ENCODE measurements at places on chromosomes 1 and 21.

GRCh38 chr1:170856455-170856854 is 78.9 kb upstream of the MROH9 start:
- no peaks in the 10 kb centered on the region for H3K27me3 ChIP-seq
- H3K27ac ChIP-seq, result no peak overlapping the region
- DNase-seq, result no peak
- no peaks in the 10 kb centered on the region for H3K36me3 ChIP-seq

DNA sequence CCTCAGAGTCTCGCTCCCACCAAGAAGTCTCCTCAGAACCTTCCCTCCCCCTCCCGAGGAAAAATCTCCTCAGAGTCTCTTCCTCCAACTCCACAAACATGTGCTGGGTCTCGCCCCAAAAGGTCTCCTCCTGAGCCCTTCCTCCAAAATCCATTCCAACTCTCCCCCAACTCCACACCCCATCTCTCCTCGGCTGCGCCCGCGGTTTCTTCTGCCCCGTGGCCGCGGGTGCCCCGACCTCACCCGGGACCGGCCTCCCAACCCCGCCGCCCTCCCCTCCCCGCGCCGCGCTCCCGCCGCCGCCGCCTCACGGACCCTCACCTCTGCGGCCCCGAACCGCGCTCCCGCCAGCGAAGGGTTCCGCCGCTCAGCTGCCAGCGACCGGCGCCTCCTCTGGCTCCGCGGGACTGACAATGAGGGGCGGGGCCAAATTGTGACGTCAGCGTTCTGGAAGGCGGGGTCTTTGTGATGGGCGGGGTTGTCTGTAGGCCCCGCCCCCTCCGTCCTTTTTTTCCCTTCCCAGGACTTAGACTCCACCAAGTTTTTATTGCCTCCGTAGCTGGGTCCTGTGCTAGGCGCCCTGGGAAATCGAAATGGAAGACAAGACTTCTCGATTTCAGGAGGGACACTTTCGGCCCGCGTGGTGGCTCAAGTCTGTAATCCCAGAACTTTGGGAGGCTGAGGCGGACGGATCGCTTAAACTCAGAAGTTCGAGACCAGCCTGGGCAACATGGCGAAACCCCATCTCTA is at the start of gene LUZP1:
Gene LUZP1, minus strand, starts transcription at position 412 of the 750 bp plus-strand sequence.
- H3K27ac ChIP-seq, result peak within 1 kb of the TSS; percentile 58
- H3K4me1 ChIP-seq, result peaks cover 6% of the 10 kb centered on the region
- H3K36me3 ChIP-seq, result no peaks in the 10 kb centered on the region
- H3K27me3 ChIP-seq, result no peaks in the 10 kb centered on the region

DNA sequence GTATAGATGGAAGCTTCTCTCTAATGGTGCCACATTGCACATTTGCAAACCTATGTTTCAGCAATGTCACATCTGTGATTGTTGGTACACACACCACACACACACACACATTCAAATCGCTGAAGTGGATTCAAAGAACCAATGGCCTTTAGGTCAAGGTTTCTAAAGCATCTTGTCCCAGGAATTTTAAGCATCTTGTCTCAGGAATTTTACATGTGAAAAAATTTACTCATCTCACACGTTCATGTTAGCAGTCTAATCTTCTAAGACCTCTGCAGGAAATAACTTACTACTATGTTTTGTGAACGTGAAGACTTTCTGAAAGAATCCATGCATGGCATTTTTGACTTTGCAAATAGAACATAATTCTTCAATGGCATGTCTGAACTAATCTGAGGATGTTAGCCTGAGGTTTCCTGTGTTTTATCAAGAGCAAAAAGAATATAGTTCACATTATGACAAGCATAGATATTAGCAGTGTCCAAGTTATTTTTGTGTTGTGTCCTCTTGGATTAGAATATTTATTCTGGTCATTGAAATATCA is 125.1 kb downstream of the CYYR1 start:
- no peaks in the 10 kb centered on the region for H3K27me3 ChIP-seq
- H3K27ac ChIP-seq, result no peak overlapping the region
- H3K36me3 ChIP-seq, result no peaks in the 10 kb centered on the region

DNA sequence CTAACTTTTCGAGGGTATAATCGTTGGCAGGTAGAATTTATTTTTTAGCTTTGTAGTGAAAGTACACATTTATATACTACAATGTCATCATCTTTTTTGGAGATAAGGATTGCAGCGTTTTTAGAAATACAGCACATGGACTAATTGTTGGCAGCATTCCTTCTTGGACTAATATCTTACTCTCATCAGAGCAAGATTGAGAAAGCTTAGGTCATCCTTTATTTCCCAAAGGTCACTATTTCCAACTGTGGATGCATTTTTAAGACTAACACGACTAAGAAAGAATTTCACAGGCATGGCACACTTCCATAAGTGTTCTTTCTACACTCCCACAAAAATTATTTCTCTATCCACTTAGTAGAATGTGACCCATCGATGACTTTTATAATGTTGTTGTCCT is 732.3 kb downstream of the NCAM2 start:
- no peaks in the 10 kb centered on the region for H3K27me3 ChIP-seq
- DNase-seq, result no peak
- no peak overlapping the region for H3K27ac ChIP-seq

- peak overlapping the region; percentile 92 for H3K27ac ChIP-seq
- H3K27me3 ChIP-seq, result no peaks in the 10 kb centered on the region
- no peak overlapping the region for H3K4me3 ChIP-seq
- H3K36me3 ChIP-seq, result no peaks in the 10 kb centered on the region
- no peak for DNase-seq
- peaks cover 39% of the 10 kb centered on the region for H3K4me1 ChIP-seq
Measured at GRCh38 chr1:17130138-17130635, 10.9 kb upstream of the PADI2 start.

- H3K4me1 ChIP-seq, result no peaks in the 10 kb centered on the region
- no peak overlapping the region for H3K27ac ChIP-seq
- DNase-seq, result no peak
- H3K27me3 ChIP-seq, result no peaks in the 10 kb centered on the region
Measured at GRCh38 chr1:19287436-19288185, 959 bp downstream of the AKR7A3 start.

- DNase-seq, result no peak
- no peaks in the 10 kb centered on the region for H3K4me1 ChIP-seq
- H3K27ac ChIP-seq, result no peak overlapping the region
- H3K27me3 ChIP-seq, result no peaks in the 10 kb centered on the region
- H3K36me3 ChIP-seq, result no peaks in the 10 kb centered on the region
Measured at GRCh38 chr1:2088458-2088857, 38.2 kb downstream of the PRKCZ start.

DNA sequence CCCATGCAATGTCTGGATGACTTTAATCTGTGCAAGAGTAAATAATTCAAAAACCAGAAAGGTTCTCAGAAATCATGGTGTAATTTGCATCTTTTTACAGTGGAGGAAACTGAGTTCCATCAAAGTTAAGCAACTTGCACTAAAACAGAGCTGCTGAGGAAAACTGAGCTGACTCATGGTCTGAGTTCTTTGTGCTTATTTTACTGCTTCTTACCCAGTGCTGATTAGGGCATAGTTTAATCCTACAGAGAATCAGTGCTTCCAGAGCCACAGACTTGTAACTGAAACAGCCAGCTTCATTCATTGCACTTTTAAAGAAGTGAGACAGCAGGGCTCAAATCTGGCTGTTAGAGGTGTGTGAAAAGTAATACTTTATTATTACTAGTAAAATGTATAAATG is 10.9 kb upstream of the RWDD3 start:
- H3K4me3 ChIP-seq, result no peak overlapping the region
- H3K27ac ChIP-seq, result peak overlapping the region; percentile 14
- DNase-seq, result no peak
- H3K36me3 ChIP-seq, result no peaks in the 10 kb centered on the region
- no peaks in the 10 kb centered on the region for H3K27me3 ChIP-seq

- H3K27me3 ChIP-seq, result no peaks in the 10 kb centered on the region
- DNase-seq, result no peak
- no peak overlapping the region for H3K27ac ChIP-seq
- H3K4me3 ChIP-seq, result no peak overlapping the region
- H3K36me3 ChIP-seq, result peaks cover 58% of the 10 kb centered on the region
Measured at GRCh38 chr1:109237512-109237911, 11.8 kb upstream of the CELSR2 start.

- H3K27me3 ChIP-seq, result no peaks in the 10 kb centered on the region
- H3K4me1 ChIP-seq, result no peaks in the 10 kb centered on the region
- no peak overlapping the region for H3K27ac ChIP-seq
- no peak for DNase-seq
- no peak overlapping the region for H3K4me3 ChIP-seq
- H3K36me3 ChIP-seq, result no peaks in the 10 kb centered on the region
Measured at GRCh38 chr1:96039910-96040309, 681.7 kb upstream of the PTBP2 start.

GRCh38 chr1:51642739-51643142 is 25.8 kb downstream of the OSBPL9 start:
- no peaks in the 10 kb centered on the region for H3K27me3 ChIP-seq
- H3K27ac ChIP-seq, result peak overlapping the region; percentile 35

DNA sequence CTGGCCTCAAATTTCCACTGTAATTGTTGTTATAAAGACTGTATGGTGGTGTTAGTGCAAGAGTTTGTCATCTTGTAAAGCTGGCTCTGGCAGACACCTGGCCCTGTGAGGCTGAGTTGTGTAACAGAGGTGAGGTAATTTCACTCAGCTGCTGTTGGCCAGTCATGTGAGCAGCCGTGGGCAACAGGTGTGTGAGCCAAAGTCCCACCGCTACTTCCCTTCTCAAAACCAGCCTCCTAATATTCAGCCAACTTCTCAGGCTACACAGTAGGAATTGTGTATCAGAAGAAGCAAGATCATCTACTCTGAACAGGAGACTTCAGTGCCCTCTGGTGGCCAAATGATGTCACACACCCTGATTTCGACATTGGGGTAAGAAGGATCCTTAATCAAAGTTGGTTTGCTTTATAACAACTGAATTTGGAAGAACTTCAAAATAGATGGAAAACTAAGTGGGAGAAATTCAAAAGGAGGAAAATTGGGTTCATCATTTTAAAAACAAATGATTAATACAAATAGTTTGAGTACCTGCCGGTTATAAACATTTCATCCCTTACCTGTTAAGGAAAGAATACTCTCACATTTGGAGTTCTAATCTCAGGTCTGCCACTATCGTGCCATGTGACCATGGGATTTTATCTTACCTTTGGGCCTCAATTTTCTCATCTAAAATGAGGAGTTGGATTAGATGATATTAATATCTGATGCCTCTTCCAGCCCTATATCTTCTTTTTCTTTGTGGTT is 2.6 kb upstream of the CREG1 start:
- no peak overlapping the region for H3K4me3 ChIP-seq
- H3K27me3 ChIP-seq, result no peaks in the 10 kb centered on the region

DNA sequence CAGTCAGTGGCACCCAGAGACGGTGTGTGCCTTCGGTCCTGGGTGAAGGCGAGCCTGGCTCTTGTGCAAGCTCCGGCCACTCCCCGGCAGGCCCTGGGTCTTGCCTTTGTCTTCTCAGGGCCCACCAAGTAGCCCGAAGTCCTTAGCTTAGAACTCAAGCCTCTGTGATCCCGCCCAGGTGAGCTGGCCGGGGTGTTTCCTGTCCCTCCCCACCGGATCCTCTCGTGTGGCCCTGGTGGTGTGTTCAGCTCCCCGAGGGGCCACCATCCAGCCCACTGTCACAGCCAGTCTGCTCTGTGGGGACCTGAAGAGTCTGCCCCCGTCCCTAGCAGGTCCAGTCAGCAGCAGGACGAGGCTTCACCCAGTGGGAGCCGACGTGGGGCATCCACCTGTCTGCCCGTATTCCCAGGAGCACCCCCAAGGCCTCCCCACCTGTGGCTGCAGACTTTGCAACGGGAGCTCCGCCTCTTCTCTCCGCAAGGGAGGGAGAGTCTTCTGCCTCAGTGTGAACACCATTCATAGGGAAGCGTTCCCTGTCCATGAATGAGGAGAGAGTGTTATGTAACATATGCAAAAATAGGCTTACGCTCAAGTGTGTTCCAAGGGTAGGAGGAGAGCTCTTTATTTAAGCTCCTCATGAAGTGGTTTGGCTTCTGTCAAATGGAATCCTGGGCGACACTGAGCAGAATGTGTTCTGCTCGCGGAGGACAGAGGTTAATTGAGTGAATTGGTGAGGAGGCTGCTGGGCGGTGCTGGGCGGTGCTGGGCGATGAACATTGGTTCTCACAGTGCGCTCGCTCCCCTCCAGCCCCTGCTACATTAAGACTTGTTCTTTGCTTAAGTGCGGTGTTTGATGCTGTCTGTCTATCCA is 108.9 kb downstream of the CRYAA start:
- no peak overlapping the region for H3K27ac ChIP-seq
- H3K36me3 ChIP-seq, result no peaks in the 10 kb centered on the region
- H3K27me3 ChIP-seq, result no peaks in the 10 kb centered on the region
- DNase-seq, result no peak

DNA sequence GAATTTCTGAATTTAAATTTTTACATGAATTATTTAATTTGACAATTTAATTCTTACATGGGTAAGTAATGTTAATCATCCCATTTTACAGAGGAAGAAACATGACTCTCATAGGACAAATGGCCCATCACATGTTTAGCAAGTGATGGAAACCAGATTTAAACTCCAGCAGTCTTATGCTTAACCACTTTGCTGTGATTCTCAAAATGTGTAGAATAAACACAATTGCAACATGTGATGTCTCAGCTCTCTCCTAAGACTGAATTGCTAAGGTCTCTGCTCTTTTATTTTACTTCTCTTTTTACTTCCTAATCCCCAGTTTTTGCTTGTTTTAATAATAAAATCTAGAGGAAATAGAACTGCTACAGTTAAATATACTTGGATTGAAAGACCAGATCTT is 42.8 kb downstream of the HS2ST1 start:
- H3K4me3 ChIP-seq, result no peak overlapping the region
- DNase-seq, result no peak
- H3K36me3 ChIP-seq, result no peaks in the 10 kb centered on the region

- H3K4me3 ChIP-seq, result no peak overlapping the region
- H3K27ac ChIP-seq, result no peak overlapping the region
Measured at GRCh38 chr1:224399887-224400286, 34.7 kb downstream of the WDR26 start.

GRCh38 chr1:217029281-217030157 is 306.3 kb upstream of the ESRRG start:
- peak; percentile 91 for DNase-seq
- H3K27ac ChIP-seq, result peak overlapping the region; percentile 72
- H3K4me1 ChIP-seq, result peaks cover 20% of the 10 kb centered on the region
- H3K36me3 ChIP-seq, result no peaks in the 10 kb centered on the region

DNA sequence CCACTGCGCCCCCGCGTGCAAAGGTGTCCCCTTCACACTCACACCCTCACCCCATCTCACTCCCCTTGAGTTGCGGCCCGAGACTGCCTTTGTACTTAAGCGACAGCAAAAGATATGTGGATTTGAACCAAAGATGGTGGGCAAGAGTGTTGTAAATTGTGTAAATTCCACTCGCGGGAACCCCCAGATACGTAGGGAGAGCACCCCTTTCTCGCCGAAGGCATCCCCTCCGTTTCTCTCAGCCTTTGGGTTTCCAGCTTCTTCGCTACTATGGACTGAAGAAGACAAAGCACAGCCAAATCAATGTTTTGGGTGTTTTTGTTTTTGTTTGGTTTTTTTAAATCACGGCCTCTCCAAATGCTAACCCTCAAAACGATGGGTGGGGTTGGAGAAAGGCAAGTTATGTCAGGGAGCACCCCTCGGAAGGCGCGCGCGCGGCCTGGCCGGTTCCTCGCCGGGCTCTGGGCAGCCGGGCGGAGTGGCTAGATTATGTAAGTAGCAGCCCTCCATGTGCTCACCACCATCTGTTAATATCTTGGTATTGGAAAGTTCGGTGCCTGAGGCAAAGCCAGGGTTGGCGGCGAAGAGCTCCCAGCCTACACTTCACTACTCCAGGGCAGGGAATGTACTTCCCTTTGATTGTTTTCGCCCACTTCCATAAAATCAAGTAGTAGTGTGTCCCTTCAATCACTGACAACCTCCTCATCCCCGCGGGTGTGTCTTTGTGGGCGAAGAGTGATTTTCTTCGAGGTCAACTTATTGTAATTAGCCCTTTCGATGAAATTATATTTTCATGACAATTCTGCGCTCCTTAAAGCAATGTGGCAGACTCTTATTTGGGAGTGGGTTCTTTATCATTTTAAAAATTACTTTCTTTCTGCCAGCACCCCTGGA is 4.0 kb upstream of the PROX1 start:
- no peaks in the 10 kb centered on the region for H3K36me3 ChIP-seq
- no peaks in the 10 kb centered on the region for H3K4me1 ChIP-seq
- no peak overlapping the region for H3K27ac ChIP-seq
- H3K4me3 ChIP-seq, result no peak overlapping the region
